ENCODE measurements at places on chromosomes 7 and 10.

- DNase-seq, result no peak
Measured at GRCh38 chr7:128726059-128726736, 13.0 kb upstream of the CALU start.

GRCh38 chr10:104349623-104350126 lies 4.0 kb upstream of the CFAP58 start:
- no peak for DNase-seq

DNA sequence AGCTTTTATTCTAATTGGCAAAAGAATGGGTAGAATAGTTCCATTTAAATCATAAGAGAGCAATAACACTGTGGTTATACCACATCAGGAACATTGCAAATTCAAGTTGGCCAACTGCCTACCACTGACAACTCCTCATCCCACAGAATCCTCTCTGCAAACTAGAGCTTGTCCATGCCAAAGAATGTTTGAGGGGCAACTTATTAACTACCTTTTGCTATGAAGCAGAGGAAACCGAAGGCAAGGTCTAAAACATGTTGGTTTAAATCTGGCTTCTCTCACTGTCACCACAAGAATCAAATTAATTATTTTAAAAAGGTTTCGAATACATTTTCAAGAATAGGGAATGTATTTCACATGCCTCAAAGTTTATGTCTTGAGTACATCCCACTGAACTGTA lies 36.0 kb downstream of the RHOBTB1 start:
- DNase-seq, result no peak

- no peak for DNase-seq
Measured at GRCh38 chr7:15686957-15687545, 568 bp upstream of the MEOX2 start.

DNA sequence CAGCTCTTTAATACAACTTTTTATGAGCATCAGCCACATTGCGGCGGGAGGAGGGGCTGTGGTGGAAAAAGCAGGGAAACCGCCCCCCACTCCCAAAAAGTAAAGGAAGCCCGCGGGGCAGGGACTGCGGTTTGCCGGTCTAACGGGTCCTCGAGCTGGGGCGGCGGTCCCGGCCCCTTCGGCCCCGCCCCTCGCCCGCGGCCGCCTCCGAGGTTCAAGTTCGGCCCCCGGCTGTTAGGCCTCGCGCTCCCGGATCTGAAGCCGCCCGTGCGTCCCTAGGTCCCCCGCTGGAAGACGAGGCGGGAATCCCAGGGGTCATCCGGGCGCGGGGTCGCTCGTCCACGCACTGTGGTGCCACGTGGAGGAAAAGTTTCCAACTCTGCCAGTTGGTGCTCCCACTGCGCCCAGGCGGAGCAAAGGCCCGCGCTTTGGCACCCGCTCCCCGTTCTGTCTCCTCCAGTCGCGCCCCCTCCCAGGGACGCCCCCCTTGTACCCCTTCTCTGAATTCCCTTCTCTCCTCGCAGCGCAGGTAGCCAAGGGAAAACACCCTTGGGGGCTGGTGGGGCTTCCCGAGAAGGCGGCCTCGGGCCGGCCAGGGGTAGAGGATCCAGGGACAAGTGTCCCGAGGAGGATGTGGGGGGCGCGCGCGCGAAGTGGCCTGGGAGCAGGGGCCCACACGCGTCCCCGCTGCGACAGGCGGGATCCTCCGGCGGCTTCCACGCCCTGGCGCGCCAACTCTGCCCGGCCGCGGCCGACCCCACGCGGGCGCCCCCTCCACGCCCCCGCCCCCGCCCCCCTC lies 798 bp upstream of the AUTS2 start:
- DNase-seq, result no peak

GRCh38 chr7:12131122-12131521 lies 80.0 kb upstream of the TMEM106B start:
- DNase-seq, result no peak

DNA sequence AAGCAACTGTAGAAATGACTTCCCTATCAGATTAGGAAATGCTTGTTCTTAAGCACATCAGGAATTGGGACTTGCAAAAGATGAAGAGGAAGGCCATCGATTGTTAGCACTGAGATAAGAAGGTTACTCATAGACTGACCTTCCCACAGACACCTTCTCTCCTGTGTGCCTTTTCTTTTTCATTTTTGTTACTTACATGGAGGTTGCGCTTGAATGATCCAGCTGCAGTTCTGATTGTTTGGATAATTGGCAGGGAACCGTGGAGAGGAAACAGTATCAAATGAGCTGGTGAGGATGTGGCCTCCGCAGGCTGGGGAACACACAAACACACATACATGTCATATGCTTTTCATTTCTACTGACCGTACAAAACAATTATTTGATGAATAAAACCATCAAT lies 134.9 kb upstream of the RSU1 start:
- no peak for DNase-seq

DNA sequence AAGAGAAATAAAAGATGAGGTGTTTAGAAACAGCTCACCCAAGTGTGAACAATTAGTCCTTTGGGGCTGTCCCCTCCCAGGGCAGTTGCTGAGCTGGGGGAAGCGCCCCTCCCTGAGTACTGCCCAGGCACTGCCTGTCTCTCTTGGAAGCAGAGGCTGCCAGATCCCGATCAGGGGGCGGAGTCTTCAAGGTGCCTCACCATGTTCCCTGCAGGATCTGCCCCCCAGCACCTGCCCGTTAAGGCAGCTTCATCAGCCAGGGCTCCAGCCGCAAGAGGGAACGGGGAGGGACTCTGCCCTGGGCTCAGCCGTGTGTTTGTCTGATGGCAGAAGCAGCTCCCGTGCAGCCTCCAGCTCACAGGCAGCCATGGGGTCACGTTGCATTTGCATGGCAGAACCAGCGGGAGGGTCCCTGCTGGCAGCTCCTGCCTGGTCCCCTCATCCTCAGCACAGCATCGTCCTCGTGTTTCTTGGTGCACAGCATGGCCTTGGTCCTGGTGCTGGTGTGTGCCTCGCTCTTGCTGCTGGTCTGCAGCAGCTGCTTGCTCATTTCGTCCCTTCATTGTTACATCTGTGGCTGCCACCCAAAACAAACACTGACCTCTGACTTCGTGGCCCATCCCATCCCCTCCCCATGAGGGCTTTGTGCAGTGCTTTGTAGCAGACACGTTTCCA lies 10.7 kb upstream of the DPYSL4 start:
- no peak for DNase-seq
